ENCODE measurements at places on chromosomes 16 and 17.

GRCh38 chr17:56694825-56695224, 101.3 kb downstream of the NOG start:
- no peak for DNase-seq

GRCh38 chr16:7338826-7339225, 6.2 kb downstream of the RBFOX1 start:
- DNase-seq: no peak

DNA sequence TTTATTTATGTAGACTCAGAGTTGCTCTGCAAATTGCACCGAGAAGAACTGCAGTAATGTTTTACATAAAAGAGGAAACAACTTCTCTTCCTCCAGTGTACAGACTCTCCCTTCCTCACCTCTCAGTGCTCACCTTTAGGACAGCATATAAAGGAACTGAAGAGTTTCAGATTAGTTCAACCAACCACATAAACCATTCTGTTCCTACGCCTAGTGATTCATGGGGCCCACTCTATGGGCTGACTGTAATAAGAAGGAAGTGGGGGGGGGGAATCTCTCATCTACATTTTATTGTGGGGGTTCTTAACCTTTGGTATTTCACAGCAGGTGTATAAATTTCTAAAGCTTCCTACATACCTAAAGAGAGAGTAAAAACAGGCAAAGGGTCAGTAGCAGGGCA, 18.3 kb downstream of the ZSWIM7 start:
- no peak for DNase-seq

DNA sequence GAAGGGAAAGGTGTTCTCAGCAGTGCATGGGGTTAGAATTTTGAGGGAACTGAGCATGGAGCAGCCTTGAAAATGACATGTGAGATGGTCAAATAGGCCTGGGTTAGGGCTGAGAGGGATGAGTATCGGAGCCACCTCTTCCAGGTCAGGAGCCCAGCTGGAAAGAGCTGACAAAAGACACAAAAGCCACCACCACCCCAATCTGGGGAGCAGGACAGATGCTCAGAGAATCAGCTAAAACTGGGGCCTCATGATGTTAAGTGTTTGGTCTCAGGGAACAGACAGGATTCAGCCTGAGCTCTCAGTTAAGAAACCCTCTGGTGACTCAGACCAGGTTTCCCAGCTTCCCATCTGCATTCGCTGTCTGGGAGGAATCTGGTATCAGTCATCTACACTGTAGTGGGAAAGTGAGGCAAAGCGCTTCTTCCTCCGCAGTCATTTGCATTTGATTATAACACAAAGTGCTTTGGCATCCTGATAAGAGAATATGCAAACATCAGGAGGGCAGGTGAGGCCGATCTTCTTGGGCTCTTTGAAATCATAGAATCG, 2.6 kb downstream of the WNT9B start:
- no peak for DNase-seq

GRCh38 chr17:52524096-52524637, 365.7 kb upstream of the CA10 start:
- DNase-seq: no peak

All from activated T-helper 1 cell treated with anti-CD3 and anti-CD28 coated beads, Interleukin-2, amount 50 U/mL, for 16 hours (primary cell).